ENCODE measurements at places on chromosomes 4 and X.

DNA sequence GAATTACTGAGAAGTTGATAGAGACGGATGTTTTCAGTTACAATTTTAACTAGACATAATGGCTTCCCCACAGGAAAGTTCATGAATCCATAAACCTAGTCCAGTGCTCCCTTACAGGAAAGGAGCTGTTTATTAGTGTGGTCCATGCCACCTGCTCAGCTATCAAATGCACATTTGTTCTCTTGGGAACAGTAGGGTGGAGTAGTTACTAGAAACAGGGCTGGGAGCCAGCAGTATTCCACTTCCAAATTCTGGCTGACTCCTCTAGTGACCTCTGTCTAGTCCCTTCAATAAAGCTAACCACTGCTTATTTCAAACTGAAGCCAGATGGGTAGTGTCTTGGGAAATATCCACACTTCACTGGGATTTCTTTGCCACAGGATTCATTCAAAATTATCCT, 88.4 kb upstream of the TLL1 start:
- DNase-seq = no peak

GRCh38 chrX:2635342-2635741, 55.8 kb upstream of the CD99 start:
- DNase-seq = no peak

- DNase-seq = no peak
These were observed 325.4 kb downstream of the PCDH10 start for GRCh38 chr4:133474501-133474900.

DNA sequence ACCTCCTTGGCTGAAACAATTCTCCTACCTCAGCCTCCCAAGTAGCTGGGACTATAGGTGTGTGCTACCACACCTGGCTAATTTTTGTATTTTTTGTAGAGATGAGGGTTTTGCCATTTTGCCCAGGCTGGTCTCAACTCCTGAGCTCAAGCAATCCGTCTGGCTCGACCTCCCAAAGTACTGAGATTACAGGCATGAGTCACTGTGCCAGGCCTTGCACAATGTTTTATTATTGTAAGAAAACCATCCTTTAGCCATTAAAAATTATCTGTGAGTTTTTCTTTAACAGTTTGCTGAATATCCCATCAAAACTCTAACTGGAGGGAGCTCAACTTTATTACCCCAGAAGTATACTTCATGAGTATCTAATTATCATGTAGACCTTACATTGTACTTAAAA, 900.3 kb downstream of the PCDH7 start:
- DNase-seq = no peak

DNA sequence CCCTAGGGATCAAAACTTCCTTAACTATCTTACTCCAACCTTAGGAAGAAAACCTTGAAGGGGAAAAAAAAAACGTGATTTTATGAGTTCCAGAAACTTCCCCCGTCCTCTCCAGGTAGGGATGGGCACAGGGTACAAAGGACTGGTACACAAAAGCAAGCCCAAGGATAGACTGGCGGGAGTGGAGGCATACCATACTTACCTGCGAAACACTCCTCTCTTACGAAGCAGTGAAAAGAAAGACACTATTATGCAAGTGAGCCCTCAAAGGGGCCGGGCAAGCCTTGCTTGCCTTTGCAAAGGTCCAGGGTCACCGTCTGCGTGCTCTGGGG, 651 bp downstream of the TSPAN6 start:
- DNase-seq = no peak

DNA sequence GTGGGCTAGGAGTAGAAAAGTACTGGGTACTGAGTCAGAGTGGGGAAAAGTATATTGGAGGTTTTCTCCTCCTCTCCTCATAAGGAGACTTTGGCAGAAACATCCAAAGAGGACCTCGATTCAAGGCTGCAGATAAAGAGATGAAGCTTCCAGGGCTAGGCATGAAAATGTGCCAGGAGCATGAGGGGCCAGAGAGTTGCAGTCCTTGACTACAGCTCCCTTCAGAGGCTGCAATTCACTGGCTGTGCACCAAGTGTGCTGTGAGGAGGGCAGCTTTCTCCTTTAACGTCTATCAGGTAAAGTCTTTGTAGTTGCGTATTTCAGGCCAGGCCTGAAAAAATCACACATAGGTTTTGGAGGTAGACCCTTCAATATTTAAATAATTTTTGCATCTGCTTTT, 174.9 kb upstream of the VEGFC start:
- no peak for DNase-seq

DNA sequence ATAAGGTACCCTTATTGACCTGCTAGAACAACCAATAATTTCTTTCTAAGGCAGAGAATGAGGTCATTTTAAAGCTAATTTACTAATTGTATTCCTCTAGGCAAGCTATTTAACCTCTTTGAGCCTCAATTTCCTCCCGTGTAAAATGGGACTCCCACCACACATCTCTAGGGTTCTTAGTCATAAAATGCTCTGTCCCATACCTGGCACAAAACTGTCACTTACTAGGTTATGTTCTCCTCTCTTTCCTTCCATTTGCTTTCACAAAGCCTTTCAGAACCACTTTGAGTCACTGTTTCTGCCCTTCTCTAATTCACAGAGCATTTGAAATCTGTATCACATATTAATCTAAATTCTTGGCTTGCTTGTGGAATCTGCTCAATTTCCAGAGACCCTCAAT, 2.4 kb upstream of the GPR82 start:
- DNase-seq = no peak

DNA sequence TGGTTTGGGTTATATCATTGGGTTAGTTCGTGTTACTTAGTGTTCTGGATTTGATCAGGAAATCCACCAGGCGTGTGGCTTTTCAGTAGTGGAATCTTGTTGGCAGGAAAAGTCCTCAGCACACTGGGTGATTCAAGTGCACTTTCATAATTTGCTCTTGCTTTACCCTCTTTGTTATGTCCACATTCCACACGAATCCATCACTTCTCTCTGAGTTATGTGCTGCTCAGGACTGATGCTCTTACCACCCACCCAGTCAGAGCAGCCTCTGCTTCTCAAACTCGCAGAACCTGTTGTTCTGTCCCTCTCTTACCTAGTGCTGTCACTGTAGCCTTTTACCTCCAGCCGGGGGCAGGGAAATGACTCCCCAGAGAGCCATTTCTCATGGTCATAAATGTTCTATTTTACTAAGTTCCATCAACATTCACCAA, 37.2 kb upstream of the SCRG1 start:
- no peak for DNase-seq

DNA sequence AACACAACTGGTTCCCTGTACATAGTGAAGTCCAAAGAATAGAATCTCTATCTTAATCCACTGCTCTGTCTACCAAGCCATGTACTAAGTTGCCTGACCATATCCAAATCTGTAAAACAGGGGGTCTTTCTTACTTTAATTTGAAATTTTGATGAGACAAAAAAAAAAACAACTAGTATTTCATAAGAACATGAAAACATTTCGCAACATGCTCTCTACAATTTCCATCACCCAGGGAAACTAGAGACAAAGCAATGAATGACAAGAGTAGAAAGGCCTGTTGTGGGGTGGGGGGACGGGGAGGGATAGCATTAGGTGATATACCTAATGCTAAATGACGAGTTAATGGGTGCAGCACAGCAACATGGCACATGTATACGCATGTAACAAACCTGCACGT, 279.9 kb downstream of the PPP3CA start:
- DNase-seq = no peak

- no peak for DNase-seq
These were observed 89.2 kb downstream of the GATB start for GRCh38 chr4:151671541-151672059.

- DNase-seq = no peak
These were observed 293.4 kb upstream of the BOD1L1 start for GRCh38 chr4:13920901-13921300.

DNA sequence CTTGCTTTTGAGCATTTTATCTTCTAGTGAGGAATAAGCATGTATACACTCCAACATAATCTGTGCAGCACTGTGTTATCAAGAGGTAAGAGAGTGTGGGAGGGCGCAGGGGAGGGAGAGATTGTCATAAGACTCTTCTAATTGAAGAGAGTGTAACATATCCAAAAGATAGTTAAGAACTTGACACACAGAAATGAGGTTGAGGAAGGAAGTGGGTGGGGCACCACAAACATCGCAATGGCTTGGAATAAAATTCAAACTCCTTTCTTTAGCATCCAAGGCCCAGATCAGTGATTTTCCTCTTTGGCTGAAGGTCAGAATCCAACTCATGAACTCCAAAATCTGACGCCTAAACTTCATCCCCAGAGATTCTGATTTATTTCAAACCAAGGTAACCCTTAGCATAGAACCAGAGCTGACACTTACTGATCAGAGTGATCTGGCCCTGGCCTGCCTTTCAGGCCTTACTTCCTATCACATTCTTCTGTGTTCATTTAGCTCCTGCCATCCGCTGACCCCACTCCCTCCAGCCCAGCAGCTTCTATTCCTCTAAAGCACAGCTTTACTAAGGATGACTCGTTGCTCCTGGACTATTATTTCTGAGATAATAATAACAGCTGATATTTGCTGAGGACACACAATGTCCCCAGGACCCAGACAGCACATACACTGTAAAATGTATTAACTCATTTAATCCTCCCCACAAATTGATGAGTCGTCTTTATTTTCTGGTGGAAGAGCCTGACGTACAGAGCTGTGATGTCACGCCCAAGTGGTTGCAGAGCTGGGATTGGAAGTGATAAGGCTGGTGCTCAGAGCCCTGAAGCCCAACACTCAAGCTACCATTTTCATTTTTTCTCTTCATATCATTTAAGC, 10.6 kb upstream of the CTSO start:
- DNase-seq = no peak

DNA sequence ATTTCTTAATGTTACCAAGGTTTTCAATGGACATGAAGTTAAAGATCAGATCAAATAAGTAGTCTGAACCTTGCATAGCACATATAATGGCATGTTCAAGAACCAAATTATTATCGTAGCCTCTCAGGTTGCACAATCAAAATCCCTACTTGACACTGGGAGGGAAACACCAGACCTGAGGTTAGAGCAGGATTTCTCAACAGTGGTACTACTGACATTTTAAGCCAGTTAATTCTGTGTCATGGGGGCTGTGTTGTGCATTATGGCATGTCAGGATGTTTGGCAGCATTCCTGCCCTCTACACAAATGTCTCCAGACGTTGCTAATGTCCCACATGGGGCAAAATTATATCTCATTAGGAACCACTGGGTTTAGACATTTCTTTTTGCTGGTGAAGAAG, 20.8 kb downstream of the RLIM start:
- DNase-seq = no peak

- no peak for DNase-seq
These were observed 254.6 kb downstream of the CHIC1 start for GRCh38 chrX:73817393-73818199.

- no peak for DNase-seq
These were observed 2.3 kb downstream of the GPR174 start for GRCh38 chrX:79146640-79147390.

DNA sequence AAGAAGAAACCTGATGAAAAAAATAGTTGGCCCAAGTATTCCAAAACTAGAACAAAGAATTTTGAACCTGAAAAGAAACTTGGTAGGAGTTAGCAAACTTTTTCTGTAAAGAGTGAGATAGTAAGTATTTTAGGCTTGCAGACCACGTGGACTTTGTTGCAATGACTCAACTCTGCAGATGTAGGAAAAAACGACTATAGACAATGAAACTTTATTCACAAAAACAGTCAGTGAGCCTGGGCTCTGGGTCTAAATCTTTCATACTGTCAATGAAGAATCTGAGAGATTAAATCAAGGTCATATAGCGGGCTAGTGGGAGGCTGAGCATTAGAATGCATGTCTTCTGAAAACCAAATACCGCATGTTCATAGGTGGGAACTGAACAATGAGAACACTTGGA, 23.0 kb downstream of the SH3D19 start:
- DNase-seq = no peak

GRCh38 chr4:170122252-170122651, 32.5 kb upstream of the AADAT start:
- DNase-seq = no peak

- no peak for DNase-seq
These were observed 33.2 kb upstream of the WDR17 start for GRCh38 chr4:176032454-176032853.

- DNase-seq = no peak
These were observed 30.4 kb downstream of the TAF1 start for GRCh38 chrX:71396576-71396975.

DNA sequence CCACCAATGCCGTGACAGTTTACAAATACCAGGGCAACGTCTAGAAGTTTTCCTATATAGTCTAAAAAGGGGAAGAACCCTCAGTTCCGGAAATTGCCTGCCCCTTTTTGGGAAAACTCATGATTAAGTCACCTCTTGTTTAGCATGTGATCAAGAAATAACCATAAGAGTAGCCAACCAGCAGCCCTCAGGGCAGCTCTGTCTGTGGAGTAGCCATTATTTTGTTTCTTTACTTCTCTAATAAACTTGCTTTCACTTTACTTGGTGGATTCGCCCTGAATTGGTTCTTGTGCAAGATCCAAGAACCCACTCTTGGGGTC, 20.0 kb upstream of the HOPX start:
- DNase-seq = no peak

- no peak for DNase-seq
These were observed 56.6 kb downstream of the SPRY1 start for GRCh38 chr4:123453061-123453680.

- no peak for DNase-seq
These were observed 117.0 kb downstream of the TBL1X start for GRCh38 chrX:9581771-9582385.

- DNase-seq = no peak
These were observed 542.8 kb downstream of the GALNTL6 start for GRCh38 chr4:172356016-172356415.

- DNase-seq = no peak
These were observed 97.7 kb downstream of the TMA16 start for GRCh38 chr4:163592212-163592611.

DNA sequence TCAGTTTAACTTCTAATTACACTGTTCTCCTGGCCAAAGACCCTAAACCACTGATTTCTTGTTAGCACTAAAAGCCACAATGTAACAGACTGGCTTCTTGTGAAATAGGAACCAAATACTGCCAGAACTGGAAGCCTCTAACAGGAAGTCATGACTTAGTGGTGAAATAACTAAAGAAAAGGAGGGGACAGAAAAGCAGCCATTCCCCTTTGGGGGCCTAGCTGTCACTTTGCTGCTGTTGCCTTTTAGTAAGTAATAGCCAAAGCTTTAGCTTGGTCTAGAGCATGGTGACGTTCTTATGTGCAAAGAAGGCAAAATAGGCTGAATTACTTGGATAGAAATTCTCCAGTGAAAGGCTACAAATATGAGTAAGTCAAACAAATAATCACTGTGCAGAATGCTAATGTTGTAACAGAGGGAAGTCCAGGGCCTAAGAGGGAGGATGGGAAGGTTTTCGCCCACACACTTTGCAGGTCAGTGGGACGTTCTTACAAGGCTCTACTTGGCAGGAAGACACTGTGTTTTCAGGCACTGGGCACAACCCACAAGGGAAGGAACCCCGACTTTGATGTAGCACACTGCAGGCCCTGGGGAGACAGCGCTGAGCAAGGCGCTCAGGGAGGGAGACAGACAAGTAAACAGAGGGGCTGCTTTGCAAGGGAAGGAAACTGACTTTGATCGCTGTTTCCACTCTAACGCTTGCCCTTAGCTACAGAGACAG, 16.7 kb downstream of the GAB3 start:
- DNase-seq = peak; percentile 46

- no peak for DNase-seq
These were observed 507 bp downstream of the MFAP3L start for GRCh38 chr4:170025523-170026252.

Data from activated CD4-positive, alpha-beta memory T cell treated with anti-CD3 and anti-CD28 coated beads, Interleukin-2, amount 10 ng/mL, durations not matched to agents 7 days and 5 days (primary cell).